ENCODE measurements at places on chromosomes 5 and 9. TPM values are rescaled to one million over a fixed set of nuclear protein-coding genes. Genes with fewer than 3 reads are reported as not detected.

Gene SPATA31C1
- not detected for total RNA-seq

Gene ACTBL2
- not detected for total RNA-seq

Gene PCDHGB6
- 3.8 TPM for total RNA-seq

Gene GALNT10
- total RNA-seq = 46.5 TPM

Gene OBP2B
- not detected for total RNA-seq

Gene SHB
- total RNA-seq = 26.5 TPM

Gene TUT7
- 116 TPM for total RNA-seq

Gene PCDHB1
- total RNA-seq = not detected

Gene PTGDS
- 27.6 TPM for total RNA-seq

Gene RANBP3L
- not detected for total RNA-seq

Gene PSMB7
- 209 TPM for total RNA-seq

Gene DAPK1
- 30.9 TPM for total RNA-seq

Gene ERAP2
- 9.6 TPM for total RNA-seq

Gene GGTA1
- total RNA-seq = 0.18 TPM

Gene DIRAS2
- total RNA-seq = 1.6 TPM

Gene PCDH12
- total RNA-seq = 0.16 TPM

Gene AIF1L
- total RNA-seq = 0.45 TPM

Gene OR13C2
- total RNA-seq = not detected

Gene PCDHGC5
- total RNA-seq = 7.0 TPM

Gene PDZD2
- under 0.01 TPM for total RNA-seq

Gene HEMGN
- total RNA-seq = not detected

Gene ZNF366
- not detected for total RNA-seq

Gene CYLC2
- total RNA-seq = not detected

Gene TMEM215
- total RNA-seq = not detected

Gene SMIM33
- not detected for total RNA-seq

Gene FREM1
- 0.49 TPM for total RNA-seq

Gene NIM1K
- 1.9 TPM for total RNA-seq

Gene MVB12B
- total RNA-seq = 3.5 TPM

Gene NUTM2G
- not detected for total RNA-seq

Gene ACSL6
- total RNA-seq = not detected

Gene CXCL14
- total RNA-seq = 0.18 TPM
